ENCODE measurements at places on chromosomes 12 and 14. TPM values are rescaled to one million over a fixed set of nuclear protein-coding genes. Genes with fewer than 3 reads are reported as not detected.

DNA sequence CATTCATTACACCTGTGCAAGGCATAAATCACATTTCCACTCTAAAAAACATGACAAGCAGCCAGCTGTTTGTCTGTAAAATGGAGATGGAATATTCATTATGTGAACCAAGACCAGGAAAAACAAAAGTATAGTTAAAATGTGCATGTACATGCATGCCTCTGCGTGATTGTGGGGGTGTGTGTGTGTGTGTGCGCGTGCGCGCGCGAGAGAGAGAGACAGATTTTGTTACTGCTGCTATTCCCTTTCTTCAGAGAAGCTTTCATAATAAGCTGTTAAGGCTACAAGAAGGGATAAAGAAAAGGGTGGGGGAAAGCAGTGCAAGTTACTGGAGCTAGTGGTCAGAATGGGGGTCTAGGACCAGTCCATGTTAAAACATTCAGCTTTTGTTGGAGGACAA lies 430.3 kb downstream of the NAV3 start:
- no peak for DNase-seq
- H3K27ac ChIP-seq, result no peak overlapping the region
- no peaks in the 10 kb centered on the region for H3K36me3 ChIP-seq

DNA sequence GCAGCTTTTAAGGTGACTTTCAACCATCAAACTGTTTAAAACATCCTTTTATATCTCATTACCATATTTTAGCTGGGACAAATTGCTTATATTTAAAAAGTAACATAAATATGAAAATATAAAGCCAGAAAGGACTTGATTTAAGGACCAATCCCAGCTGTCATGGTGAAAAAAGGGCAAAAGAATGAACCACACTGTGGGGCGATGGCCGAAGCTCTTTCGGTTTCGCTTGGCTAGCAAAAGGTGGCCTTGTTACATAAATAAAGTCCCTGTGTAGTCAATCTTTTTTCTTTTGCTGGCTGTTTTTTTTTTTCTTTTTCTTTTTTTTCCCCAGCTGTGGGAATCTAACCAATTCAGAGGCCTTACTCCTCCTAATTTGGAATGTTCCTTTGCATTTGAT lies 50.9 kb downstream of the FBXO33 start:
- no peak for DNase-seq
- H3K27ac ChIP-seq, result no peak overlapping the region
- H3K4me1 ChIP-seq, result no peaks in the 10 kb centered on the region

- DNase-seq, result no peak
- H3K4me1 ChIP-seq, result no peaks in the 10 kb centered on the region
- H3K4me3 ChIP-seq, result no peak overlapping the region
- H3K36me3 ChIP-seq, result no peaks in the 10 kb centered on the region
- no peaks in the 10 kb centered on the region for H3K27me3 ChIP-seq
- no peak overlapping the region for H3K27ac ChIP-seq
Measured at GRCh38 chr12:61871485-61871810, 388.8 kb upstream of the USP15 start.

GRCh38 chr12:79618848-79619404 lies 71.8 kb downstream of the PAWR start:
- H3K4me3 ChIP-seq, result no peak overlapping the region
- no peaks in the 10 kb centered on the region for H3K4me1 ChIP-seq
- H3K27ac ChIP-seq, result no peak overlapping the region

DNA sequence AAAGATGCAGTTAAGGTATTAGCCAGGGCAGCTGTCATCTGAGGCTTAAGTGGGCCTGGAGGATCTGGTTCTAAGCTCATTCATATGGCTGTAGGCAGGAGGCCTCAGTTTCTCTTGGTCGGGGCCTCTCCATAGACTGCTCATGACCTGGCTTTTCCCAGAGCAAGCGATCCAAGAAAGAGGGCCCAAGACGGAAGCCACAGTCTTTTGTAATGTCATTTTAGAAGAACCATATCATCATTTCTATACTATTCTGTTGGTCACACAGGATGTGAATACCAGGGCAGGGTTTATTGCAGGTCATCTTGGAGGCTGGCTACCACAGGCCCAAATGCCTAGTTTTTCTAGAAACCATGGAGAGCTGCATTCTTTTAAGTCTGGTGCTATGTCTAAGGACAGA lies 47.7 kb downstream of the GNG2 start:
- no peak overlapping the region for H3K27ac ChIP-seq
- DNase-seq, result no peak
- H3K27me3 ChIP-seq, result no peaks in the 10 kb centered on the region
- no peak overlapping the region for H3K4me3 ChIP-seq
- H3K36me3 ChIP-seq, result no peaks in the 10 kb centered on the region

- peak; percentile 75 for DNase-seq
- no peak overlapping the region for H3K4me3 ChIP-seq
- H3K27ac ChIP-seq, result no peak overlapping the region
- no peaks in the 10 kb centered on the region for H3K27me3 ChIP-seq
- no peaks in the 10 kb centered on the region for H3K36me3 ChIP-seq
Measured at GRCh38 chr12:111753144-111753881, 13.4 kb upstream of the ALDH2 start.

GRCh38 chr12:77837876-77838291 lies 7.2 kb downstream of the NAV3 start:
- no peak for DNase-seq
- no peaks in the 10 kb centered on the region for H3K4me1 ChIP-seq
- H3K36me3 ChIP-seq, result no peaks in the 10 kb centered on the region
- no peak overlapping the region for H3K27ac ChIP-seq
- H3K27me3 ChIP-seq, result no peaks in the 10 kb centered on the region
- no peak overlapping the region for H3K4me3 ChIP-seq

DNA sequence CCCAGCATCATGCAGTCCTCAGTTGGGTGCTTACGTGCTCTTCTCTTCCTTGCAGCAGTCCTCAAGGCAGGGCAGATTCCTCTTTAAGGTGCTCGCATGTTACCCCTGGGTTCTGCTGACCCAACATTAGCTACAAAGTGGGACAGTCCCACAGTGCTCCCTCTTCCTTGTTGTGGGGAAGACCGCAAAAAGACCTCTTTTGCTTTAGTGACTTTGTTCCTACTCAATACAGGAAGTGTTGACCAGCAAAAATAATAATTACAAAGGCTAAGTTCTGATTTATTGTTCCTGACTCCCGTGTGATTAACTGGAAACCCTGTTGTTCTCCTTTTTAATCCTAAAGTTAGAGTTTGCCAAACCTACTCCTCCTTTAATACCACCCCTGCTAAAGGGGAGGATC lies 13.7 kb downstream of the PIGH start:
- H3K27me3 ChIP-seq, result no peaks in the 10 kb centered on the region
- H3K36me3 ChIP-seq, result peaks cover 49% of the 10 kb centered on the region
- H3K4me1 ChIP-seq, result no peaks in the 10 kb centered on the region

- no peak for DNase-seq
- peaks cover 7% of the 10 kb centered on the region for H3K4me1 ChIP-seq
- no peak overlapping the region for H3K4me3 ChIP-seq
- no peak overlapping the region for H3K27ac ChIP-seq
- no peaks in the 10 kb centered on the region for H3K36me3 ChIP-seq
Measured at GRCh38 chr12:123767613-123768012, 5.5 kb downstream of the DNAH10 start.

GRCh38 chr12:68784015-68784414 lies 24.0 kb upstream of the MDM2 start:
- no peak for DNase-seq
- H3K27ac ChIP-seq, result no peak overlapping the region
- H3K4me1 ChIP-seq, result peaks cover 11% of the 10 kb centered on the region
- H3K36me3 ChIP-seq, result no peaks in the 10 kb centered on the region

DNA sequence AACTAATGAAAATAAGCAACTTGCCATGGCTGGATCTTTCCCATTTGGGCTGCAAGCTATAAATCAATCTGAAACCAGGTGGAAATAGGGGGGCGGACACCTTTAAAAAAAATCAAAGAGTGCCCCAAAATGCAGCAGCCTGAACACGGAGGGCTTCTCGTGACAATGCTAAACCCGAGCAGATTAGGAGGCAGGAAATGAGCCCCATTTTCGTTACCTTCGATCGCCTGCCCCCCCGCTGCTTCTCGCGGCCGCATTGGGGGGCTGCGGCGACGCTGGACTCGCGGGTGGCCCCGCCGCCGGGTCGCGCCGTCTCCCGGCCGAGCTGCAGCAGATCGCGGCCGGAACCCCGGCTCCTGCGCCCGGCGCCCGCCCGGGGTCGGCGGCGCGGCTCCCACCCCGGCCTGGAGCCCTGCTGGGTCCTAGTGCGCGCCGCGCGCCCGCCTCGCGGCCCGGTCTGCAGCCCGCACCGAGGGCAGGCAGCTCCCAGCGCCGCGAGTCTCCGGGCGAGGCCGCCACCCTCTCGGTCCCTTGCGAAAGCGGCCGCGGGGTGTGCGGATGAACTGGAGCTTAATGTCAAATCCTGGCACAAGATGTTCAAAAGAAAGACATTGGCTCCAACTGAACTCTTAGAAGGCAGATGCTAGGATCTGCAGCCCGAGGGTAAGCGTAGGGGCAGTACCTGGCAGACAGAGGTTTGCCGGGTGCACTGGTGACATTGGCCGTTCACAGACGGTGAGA lies 201.9 kb upstream of the FOXN3 start:
- no peaks in the 10 kb centered on the region for H3K27me3 ChIP-seq
- DNase-seq, result peak; percentile 76
- H3K36me3 ChIP-seq, result no peaks in the 10 kb centered on the region
- H3K4me1 ChIP-seq, result peaks cover 14% of the 10 kb centered on the region

DNA sequence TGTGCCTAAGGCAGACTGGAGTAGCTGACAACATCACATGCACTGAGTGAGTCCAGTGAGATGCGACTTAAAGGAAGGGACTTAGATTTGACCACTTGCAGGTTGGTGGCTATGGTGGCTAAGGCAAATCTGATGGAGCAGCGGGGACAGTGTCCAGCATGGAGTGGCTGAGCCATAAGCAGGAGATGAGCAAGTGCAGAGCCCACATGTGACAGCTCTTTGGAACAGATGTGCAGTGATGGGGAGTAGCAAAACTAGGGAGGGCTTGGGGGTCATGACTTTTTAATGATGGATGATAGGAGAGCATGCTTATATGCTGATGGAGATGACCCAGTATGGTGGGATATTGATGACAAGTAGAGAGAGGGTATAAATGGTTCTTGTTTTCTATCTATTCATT lies 80.2 kb downstream of the PELI2 start:
- H3K27me3 ChIP-seq, result no peaks in the 10 kb centered on the region
- no peak overlapping the region for H3K4me3 ChIP-seq
- H3K27ac ChIP-seq, result peak overlapping the region; percentile 80
- H3K4me1 ChIP-seq, result peaks cover 40% of the 10 kb centered on the region
- DNase-seq, result no peak
- H3K36me3 ChIP-seq, result no peaks in the 10 kb centered on the region

GRCh38 chr14:68694516-68695235 lies 98.2 kb downstream of the ZFP36L1 start:
- no peak overlapping the region for H3K27ac ChIP-seq
- DNase-seq, result no peak
- H3K27me3 ChIP-seq, result no peaks in the 10 kb centered on the region
- H3K36me3 ChIP-seq, result no peaks in the 10 kb centered on the region
- H3K4me1 ChIP-seq, result peaks cover 8% of the 10 kb centered on the region

GRCh38 chr14:30966415-30967363 lies 58.8 kb upstream of the AP4S1 start:
- no peaks in the 10 kb centered on the region for H3K36me3 ChIP-seq
- H3K27me3 ChIP-seq, result no peaks in the 10 kb centered on the region
- no peaks in the 10 kb centered on the region for H3K4me1 ChIP-seq
- peak overlapping the region; percentile 18 for H3K27ac ChIP-seq

DNA sequence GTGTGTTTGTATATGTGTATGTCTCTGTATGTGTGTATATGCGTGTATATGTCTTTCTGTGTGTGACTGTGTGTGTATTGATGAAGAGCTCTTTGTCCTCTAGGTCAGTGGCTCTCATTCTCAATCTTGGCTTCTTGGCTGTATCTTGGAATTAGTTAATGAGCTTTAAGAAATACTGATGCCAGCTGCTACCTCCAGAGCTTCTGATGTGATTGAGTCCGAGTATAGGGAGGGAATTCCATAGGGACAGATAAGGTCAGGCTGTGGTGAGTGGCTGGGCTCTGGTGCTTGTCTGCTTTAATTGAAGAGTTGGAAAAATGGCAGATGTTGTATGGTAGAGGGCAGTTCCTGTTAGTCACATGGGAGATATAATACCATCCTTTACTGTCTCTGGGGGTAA lies 140.1 kb downstream of the C12orf75 start:
- DNase-seq, result no peak
- H3K27ac ChIP-seq, result no peak overlapping the region
- no peak overlapping the region for H3K4me3 ChIP-seq
- no peaks in the 10 kb centered on the region for H3K27me3 ChIP-seq
- no peaks in the 10 kb centered on the region for H3K4me1 ChIP-seq

GRCh38 chr14:90703841-90704737 lies 112.1 kb downstream of the TTC7B start:
- no peaks in the 10 kb centered on the region for H3K27me3 ChIP-seq
- no peaks in the 10 kb centered on the region for H3K4me1 ChIP-seq
- H3K4me3 ChIP-seq, result no peak overlapping the region
- no peak for DNase-seq
- no peak overlapping the region for H3K27ac ChIP-seq
- H3K36me3 ChIP-seq, result no peaks in the 10 kb centered on the region

DNA sequence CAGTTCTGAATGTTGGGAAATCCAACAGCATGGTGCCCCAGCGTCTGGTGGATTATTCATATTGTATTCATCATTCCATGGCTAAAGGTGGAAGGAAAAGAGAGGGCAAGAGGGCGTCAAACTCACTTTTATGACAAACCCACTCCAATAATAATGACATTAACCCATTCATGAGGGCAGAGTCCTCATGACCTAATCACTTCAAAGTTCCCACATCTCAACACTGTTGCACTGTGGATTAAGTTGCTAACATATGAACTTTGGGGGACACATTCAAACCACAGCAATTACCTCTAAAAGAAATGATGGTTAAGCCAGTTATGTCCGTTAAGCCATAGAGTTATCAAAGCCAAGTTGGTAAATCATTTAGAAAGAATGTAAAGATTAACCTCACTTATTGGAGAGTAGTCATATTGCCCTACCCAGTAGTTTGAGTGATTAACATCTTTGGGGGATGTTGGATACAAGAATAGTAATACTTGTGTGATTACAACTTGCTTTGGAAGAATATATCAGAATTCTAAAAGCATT lies 212.4 kb upstream of the FLRT2 start:
- H3K27ac ChIP-seq, result no peak overlapping the region
- DNase-seq, result no peak
- no peaks in the 10 kb centered on the region for H3K36me3 ChIP-seq
- no peaks in the 10 kb centered on the region for H3K4me1 ChIP-seq

GRCh38 chr12:124213666-124214347 lies 81.1 kb upstream of the RFLNA start:
- H3K36me3 ChIP-seq, result no peaks in the 10 kb centered on the region
- no peak overlapping the region for H3K4me3 ChIP-seq
- peaks cover 14% of the 10 kb centered on the region for H3K4me1 ChIP-seq
- peaks cover 35% of the 10 kb centered on the region for H3K27me3 ChIP-seq
- H3K27ac ChIP-seq, result no peak overlapping the region

GRCh38 chr12:54337854-54338650 lies 13.1 kb downstream of the COPZ1 start:
- H3K36me3 ChIP-seq, result no peaks in the 10 kb centered on the region
- H3K4me1 ChIP-seq, result peaks cover 28% of the 10 kb centered on the region
- no peaks in the 10 kb centered on the region for H3K27me3 ChIP-seq
- peak overlapping the region; percentile 68 for H3K27ac ChIP-seq
- no peak overlapping the region for H3K4me3 ChIP-seq
- DNase-seq, result no peak

The WIF1 gene
- total RNA-seq, result not detected

The LUM gene
- 13.8 TPM for total RNA-seq

The BMAL2 gene
- total RNA-seq, result 1.6 TPM

The KRT82 gene
- not detected for total RNA-seq

The AQP5 gene
- not detected for total RNA-seq

The SAMD15 gene
- not detected for total RNA-seq

The KCNJ8 gene
- total RNA-seq, result 3.7 TPM

The IAPP gene
- not detected for total RNA-seq

The CPNE6 gene
- not detected for total RNA-seq

The MIP gene
- not detected for total RNA-seq

The LTBP2 gene
- total RNA-seq, result 15.3 TPM

Data from transverse colon (tissue), 4 donors.